ENCODE measurements at places on chromosomes 7 and 10.

DNA sequence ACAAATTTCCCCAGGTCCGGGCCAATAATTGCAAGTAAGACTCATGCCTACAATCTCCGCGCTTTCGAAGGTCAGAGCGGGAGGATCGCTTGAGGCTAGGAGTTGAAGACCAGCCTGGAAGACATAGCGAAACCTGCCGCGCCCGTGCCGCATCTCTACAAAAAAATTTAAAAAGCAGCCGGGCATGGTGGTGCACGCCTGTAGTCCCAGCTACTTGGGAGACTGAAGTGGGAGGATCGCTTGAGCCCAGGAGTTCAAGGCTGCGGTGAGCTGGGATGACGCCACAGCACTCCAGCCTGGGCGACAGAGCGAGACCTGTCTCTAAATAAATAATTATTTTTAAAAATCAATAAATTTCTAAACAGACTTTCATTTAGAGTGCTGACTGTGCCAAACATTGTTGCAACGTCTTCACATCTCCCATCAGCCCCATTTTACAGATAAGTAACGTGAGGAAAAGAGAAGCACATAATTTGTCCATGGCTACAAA lies 494 bp upstream of the CFAP43 start:
- DNase-seq: peak; percentile 7

GRCh38 chr7:107622429-107622828 lies 38.2 kb upstream of the SLC26A4 start:
- peak; percentile 27 for DNase-seq

DNA sequence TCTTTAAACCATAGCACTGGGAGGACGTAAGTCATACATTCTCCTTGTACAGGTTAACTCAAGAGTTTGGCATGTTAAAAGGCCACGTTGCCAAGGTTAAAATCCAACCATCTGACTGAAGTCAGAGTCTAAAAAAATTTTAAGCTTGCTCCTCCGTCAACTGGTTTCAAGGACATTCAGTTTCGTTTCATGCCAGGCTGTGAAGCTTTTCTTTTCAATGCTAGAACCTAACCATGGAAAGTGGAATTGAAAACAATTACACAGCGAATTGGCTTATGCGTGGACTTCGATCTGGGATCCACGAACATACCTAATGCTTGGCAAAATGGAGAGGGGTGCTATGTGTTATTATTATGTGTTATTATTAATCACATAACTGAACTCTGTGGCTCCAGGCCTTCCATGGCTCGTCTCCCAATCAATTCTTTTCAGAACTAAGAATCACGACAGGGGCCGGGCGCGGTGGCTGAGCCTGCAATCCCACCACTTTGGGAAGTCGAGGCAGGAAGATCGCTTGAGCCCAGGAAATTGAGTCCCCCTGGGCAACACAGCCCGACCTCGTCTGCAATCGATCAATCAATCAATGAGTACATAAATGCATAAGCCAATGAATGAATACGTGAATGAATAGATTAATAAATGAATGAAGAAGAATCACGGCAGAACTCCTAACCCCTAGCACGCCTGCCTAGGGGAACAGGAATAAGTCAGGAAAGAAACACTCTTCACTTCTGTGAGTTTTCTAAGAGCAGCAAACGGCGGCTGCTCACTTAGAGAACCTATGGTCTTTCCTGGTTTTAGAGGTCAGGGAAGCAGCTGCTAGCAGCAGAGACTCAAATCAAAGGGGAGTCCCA lies 733 bp upstream of the ARL5B start:
- peak; percentile 15 for DNase-seq

- DNase-seq: no peak
These were observed 82.7 kb downstream of the RPS24 start for GRCh38 chr10:78116361-78116760.

- no peak for DNase-seq
These were observed 417.9 kb downstream of the ANKRD7 start for GRCh38 chr7:118642396-118642795.

DNA sequence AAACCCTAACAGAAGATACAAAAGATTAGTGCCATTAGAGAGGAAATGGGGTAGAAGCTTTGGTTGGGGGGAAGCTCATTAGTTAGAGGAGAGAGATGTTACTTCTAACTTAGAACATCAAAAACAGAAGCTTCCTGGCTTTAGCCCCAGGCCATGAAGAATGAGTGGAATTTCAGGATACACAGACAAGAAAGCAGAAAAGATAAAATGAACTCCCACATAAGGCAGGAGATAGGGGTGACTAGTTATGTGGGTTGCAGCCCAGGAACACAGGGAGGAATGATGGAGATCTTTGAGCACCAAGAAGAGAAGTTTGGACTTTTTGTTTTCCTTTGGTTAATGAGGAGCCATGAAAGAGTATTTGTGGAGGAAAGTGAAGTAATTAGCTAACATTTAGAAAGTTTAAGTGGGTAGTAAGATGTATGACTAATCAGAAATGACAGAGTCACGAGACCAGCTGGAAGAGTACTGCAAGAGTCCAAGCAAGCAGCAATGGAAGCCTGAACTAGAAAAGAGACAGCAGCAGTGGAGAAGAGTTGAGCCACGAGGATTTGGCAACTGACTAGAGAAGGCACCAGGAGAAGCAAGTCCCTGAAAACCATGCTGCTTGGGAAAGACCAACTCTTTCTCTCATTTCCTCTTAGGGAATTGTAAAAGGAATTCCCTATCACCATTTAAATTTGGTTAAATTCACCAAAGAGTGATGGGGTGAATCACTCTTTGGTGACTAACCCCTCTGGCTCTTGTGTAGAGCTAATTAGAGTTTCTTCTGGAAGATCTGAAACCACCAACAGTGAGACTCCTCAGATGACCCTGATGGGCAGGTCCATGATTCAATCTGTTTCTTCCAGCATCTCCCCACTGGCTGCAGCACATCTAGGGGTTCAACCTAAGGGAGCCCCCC lies 131.9 kb downstream of the KCNMA1 start:
- DNase-seq: peak; percentile 80

- no peak for DNase-seq
These were observed 45.7 kb downstream of the BTAF1 start for GRCh38 chr10:91969297-91969696.

DNA sequence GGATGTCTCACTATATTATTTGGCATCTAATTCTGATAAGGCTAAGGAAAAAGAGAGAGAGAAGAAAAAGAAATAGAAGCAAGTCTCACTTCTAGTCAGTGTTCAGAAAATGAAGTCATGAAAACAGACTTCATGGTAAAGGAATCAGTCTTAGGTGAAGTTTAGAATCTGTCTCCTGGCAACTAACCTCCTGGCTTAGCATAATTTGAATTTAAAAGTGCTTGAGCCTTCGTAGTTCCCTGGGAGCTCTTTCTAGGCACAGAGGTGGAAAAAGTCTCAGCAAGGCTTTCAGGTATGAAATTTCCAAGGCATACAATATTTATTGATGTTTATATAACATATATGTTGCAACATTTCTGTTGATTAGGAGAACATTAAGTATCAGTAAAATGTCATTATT lies 10.4 kb downstream of the CHRM2 start:
- no peak for DNase-seq

- no peak for DNase-seq
These were observed 801.9 kb downstream of the ANKRD7 start for GRCh38 chr7:119026391-119026790.

GRCh38 chr10:125823663-125824251 lies 411 bp downstream of the BCCIP start:
- no peak for DNase-seq

DNA sequence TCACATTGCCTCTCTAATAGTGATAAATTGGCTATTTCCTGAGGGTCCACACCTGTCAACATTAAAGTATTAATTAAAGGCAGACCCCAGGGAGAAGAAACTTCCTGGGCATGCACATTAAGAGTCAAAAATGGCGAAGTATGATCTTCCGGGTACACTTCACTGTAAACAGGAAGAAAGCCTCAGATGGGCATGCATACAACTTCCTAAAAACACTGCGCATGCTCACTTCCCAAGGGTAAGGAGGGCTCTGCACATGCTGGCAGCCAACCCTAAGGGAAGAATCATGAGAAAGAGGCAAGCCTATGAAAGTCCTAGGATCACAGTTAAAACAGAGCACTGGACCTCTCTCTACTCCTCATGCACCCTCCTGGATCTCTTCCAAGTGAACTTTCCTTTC lies 80.1 kb upstream of the IMMP2L start:
- no peak for DNase-seq

DNA sequence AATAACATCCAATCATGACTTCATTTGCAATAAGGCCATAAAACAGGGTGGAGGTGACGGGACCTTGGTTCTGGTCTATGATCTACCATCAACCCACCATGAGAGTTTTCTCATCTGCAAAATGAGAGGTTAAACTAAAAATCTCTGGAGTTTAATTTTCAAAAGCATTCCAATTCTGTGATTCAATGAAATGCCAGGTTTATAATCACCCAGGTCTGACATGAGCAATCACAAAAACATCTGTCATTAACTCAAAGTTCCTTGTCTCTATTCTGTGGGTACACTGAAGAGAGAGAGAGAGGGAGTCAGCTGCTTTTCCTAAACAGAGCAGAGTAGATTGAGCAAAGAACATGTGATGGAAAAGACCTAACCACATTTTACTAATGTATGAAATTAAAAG lies 75.4 kb downstream of the NUDCD3 start:
- peak; percentile 38 for DNase-seq

GRCh38 chr7:116548506-116548905 lies 23.7 kb downstream of the CAV1 start:
- no peak for DNase-seq

DNA sequence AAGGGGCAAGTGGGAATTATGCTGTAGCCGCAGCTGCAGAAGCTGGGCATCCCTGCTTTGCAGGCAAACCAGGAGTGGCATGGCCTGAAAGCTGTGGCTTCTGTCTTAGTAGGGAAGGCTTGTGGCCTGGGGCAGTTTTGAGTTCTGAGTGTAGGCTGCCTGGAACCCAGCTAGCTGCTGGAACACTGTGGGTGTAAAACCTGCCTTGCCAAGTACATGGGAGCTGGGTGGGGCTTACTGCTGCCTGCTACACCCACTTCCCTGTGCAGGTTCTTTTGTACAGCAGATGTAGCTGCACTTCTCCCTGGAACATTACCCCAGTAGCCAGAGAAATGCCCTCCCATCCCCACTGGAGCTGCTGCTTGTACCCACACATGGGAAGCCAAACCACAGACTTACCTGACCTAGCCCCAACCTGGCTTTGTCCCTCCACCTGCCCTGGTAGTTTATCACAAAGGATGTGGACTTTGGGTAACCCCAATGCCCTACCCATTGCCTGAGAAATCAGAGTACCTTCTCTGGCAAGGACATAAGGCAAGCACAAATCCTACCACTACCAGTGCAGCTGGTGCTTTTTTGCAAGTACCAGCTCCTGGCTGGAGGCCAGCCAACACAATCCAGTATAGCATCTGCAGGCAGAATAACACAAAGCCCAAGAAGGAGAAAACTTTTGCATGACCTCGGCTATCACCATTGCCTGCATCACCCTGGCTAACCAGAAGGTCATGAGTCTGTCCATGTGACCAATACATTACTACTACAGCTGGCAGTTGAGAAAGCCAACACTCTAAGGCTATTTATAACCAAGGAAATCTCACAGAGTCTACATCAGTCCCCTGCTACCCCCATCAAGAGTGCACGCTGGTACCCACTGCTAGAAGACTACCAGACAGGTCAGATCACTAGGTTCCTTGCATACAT lies 26.5 kb upstream of the PPP1R3A start:
- DNase-seq: no peak

DNA sequence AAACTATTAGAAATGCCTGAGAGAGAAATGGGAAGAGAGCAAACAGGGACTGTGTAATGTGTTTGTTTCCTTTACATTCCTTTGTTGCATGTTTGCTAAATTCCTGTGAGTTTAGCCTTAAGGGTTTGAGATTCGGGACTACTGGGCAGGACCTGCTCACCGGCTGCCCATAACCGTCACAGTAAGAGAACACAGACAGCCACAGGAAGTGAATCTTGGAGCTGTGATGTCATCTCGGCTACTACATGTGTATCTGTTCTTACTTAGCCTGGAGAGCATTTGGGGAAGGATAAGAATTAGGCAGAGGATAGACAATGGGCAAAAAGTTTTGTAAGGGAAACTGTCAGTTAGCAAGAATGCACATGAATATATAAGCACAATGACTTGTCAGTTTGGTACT lies 485.1 kb upstream of the KLF6 start:
- peak; percentile 34 for DNase-seq
